ENCODE measurements at places on chromosomes 4 and X.

- no peak for DNase-seq
Observed at GRCh38 chr4:110514889-110515479, 39.0 kb downstream of the ENPEP start.

- DNase-seq = no peak
Observed at GRCh38 chr4:183392377-183392776, 52.1 kb upstream of the CDKN2AIP start.

GRCh38 chr4:184950117-184950830 is 68.0 kb upstream of the HELT start:
- DNase-seq = no peak

- no peak for DNase-seq
Observed at GRCh38 chrX:9019151-9019550, 14.8 kb downstream of the FAM9B start.

DNA sequence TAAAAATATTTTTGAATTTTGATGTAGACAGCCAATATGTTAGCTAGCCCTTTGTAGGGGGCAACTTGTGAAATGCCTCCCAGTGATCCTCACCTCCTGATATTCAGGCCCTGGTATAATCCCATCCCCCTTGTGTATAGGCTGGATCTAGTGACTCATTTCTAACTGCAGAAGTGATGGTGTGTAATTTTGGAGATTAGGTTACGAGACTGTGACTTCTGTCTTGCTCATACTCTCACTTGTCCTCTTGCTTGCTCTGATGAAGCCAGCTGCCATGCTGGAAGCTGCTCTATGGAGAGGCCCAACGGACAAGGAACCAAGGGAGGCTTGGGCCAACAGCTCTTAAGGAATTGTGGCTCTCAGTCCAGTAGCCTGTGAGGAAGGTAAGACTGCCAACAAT is 61.7 kb downstream of the GPR82 start:
- no peak for DNase-seq

DNA sequence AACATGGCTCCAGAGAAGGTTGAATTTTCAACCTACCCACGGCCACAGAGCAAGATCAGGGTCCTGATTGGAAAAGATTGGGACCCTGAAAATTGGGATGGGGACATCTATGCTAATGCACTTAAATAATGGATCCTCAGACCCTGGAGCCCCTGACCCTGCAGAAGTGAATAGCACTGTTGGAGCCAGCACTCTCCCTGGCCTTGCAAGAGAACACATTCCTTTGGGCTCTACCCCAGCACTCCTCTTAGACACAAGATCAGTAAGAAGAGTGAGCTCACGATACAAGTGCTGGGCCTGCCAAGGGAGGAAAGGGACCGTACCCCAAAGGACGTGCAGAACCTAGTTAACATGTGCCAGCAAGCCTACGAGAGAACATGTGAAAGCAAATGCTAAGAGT is 19.9 kb downstream of the CXCL13 start:
- no peak for DNase-seq

DNA sequence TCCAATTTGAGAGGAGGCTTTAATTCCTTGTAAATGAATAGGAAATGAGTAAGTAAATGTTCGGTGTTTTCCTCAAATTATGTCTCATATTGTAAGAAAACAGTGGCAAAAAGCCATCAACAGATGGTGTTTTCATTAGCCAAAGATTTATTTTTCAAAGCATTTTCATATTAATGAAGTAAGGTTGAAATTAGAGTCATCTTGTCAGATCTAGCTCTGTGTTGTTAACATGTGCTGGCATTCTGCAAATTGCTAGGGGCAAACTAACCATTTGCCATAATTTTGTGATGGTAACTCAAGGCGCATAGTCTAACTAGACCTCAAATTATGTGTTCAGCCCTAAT is 24.7 kb downstream of the MID2 start:
- DNase-seq = no peak

DNA sequence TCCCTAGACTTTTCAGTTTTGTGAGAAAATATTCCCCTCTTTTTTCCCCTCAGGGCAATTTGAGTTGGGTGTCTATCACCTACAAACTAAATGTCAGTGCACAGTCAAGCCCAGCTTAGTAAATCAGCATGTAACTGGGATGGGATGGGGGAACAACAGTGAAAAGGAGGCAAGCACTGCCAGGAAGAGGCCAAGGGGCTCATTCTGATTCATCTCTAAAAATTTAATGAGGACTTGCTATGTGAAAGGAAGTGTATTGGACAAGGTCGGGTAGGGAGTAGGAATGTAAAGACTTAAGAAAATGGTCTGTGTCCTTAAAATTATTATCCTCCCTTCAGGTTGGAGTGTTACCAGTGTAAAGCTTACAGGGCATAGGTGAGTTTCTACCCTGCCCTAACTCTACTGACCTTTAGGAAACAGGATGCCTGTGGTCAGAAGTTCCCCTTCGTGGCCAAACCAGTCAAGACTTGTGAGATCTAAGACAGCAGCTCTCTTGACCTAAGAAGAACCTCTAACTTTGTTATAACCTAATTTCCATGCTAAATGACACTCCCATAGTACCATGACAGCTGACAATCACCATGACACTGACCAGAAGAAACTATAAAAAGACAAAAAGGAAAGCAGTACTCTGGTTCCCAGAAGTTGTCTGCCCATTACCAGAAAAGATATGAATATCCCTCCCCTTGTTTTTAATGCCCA is 194.4 kb upstream of the LDB2 start:
- no peak for DNase-seq

DNA sequence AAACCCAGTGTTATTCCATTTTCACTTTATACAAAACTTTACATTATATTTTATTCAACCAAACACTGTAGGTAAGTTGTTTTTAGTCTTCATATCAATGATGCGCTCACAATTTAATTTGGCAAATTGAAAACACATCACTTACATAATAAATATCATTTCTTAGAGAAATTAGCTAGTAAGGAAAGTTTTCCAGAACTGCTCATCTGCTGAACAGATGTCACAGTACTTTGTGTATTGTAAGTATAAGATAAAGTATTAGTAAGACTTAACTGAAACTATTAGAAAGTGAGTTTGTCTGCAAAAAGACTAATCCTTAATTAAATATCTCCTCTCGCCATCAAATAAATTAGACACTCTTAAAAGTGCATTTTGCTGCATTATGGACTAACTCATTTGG is 108.7 kb upstream of the PACRGL start:
- no peak for DNase-seq

DNA sequence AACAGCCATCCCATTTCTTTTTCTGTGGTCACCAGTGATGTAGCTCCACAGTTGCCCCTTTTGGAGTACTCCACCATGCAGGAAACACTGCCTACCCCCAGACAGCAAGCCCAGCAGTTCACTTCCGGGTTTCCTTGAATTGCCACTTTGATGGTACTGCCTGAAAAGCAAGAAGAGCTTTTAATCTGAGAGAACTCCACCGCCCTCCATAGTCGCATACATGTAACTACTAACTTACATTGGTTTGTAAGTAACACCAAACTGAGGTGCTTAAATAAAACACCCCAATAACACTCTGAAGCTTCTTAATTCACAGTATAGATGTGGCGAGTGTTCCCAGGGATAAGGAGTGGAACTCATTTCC is 53.6 kb upstream of the HPSE start:
- DNase-seq = no peak

GRCh38 chrX:153645151-153645550 is 1.9 kb upstream of the DUSP9 start:
- no peak for DNase-seq

DNA sequence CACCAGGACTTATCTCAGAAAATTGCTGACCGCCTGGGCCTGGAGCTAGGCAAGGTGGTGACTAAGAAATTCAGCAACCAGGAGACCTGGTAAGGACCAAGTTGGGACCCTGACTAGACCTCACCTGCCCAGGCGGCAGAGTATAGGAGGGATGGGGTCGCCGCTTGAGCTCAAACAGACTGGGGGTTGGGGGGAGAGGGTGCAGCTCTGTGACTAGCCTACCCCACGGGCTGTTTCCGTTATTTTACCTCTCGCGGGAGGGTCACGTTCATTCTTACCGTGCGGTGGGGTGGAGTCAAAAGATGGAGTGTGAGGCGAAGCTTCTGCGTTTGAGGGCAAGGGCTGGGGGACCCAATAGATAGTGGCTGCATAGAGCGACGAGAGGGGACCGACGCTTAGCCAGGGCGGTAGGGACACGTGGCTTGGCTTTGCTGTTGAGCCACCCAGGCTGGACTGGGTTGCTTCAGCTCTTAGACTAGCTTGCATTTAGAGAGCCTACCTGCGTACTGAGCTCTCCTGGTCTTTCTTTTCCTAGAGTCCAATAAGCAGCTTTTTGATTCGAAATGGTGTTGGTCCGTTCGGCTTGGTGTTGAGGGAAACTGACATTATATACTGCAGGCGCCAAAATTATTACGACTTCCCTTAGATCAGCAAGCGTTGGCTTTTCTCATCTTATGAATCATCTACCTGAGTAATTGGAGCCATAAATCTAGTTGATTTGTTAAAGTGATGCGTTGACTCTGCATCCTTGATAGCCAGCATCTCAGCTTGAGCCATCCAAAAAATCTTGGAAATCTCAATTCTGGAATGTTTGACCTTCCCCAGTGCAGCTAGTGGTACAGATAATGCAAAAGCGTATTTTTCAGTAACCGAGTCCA is 591 bp downstream of the PRPS1 start:
- DNase-seq = no peak

DNA sequence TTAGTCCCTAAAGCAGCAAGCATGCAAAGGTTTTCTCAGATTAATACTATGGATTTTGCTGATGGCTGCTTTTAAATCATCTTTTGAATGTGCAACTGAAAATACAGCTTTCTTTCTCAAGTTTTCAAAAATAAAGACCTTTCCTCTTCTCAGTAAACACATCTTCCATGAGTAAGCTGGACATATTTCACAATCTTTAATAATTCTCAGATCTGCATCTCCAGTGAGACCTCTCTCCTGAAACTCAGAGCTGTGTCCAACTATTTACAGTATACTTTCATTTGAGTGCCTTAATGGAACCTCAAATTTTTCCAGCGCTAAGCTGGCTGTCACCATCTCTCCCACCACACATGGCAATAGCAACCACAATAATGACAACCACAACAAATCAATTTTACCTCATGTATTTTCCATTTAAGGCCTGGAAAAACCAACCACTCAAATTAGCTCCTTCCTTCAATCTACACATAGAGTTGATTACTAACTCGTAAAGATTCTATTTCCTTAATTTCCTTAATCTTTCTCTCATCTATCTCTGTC is 192.4 kb upstream of the RPL34 start:
- no peak for DNase-seq

DNA sequence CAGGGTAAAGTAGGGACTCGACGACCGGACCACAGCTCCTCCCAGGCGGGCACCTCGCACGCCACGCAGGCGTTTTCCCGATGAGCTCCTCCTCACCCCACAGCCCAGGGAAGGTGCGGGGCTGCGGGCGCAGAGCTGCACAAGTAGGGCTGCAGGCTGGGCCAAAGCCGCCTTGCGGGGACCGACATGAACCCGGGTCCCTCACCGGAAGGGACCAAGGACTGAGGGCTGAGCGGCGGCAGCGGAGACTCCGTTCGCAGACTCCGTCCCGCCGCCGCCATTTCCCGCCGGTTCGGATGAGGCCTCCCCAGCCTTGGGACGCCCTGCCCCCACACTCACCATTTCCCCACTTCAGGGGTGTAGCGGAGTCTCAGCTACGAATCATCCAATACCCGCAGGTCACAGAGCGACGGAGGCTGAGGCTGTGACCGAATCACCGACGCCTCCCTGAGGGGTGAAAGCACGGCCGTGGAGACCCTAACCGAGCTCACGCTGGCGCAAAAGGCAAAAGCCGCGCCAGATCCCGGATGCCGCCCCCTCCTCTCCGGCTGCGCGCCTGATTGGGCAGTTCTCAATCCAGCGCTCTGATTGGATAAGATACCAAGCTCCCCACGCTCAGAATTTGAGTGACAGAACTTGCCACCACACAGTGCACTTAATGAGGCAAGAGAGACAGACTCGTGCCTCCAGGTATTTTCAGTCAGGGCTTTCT is at the start of gene ZNF732:
TSS of gene ZNF732 (minus strand) at position 506 of the 712 bp plus-strand sequence. CDS start at position 342, 164 bp downstream.
- no peak for DNase-seq

DNA sequence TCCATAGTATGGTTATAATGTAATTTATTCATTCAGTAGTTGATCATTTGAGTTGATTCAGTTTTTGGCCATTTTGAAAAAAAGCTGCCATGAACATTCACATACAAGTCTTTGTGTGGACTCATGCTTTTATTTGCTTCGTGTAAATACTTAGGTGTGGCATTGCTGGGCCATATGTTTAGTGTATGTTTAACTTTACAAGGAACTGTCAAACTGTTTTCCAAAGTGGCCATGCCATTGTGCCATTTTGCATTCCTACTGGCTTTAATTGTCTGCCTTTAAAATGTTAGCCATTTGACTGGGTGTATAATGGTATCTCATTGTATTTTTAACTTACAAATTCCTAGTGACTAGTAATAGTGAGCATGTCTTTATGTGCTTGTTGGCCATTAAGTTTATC is 8.8 kb downstream of the MTM1 start:
- no peak for DNase-seq

DNA sequence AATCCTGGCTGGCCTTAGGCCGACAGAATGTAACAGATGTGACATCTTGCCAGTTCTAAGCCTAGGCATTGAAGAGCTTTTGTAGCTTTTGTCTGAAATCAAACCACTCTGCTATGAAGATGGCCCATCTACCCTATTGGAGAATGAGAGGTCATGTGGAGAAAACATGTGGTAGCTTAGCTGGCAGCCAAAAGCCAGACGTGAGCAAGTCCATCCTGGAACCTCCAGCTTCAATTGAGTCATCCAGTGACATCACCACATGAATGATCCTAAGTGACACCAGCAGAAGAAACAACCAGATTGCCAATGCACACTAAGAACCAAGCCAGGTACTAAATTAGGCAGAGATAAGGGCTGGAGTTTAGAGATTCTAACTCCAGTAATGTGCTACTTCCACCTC is 154.8 kb upstream of the ZFP42 start:
- no peak for DNase-seq

- DNase-seq = no peak
Observed at GRCh38 chr4:99966692-99967091, 16.6 kb upstream of the H2AZ1 start.

DNA sequence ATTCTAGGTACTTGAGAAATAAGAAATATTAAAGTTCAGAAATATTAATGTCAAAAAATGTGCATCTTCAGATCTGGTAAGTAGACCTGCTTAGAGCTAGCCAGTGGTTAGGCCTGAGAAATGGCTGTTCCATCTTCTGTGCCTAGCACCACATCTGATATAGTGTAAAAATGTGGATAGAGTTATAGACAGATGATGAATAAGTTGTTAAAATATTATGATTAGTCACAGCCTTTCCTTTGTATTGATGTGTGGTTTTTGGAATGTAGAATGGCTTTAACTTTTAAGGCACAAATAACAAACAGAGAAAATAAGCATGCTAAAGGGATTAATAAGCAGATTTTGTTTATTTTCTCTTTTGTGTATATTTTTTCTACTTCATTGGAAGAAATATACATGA is 133.5 kb upstream of the NUDT6 start:
- DNase-seq = no peak

GRCh38 chr4:113935190-113935589 is 44.3 kb downstream of the ARSJ start:
- DNase-seq = no peak

DNA sequence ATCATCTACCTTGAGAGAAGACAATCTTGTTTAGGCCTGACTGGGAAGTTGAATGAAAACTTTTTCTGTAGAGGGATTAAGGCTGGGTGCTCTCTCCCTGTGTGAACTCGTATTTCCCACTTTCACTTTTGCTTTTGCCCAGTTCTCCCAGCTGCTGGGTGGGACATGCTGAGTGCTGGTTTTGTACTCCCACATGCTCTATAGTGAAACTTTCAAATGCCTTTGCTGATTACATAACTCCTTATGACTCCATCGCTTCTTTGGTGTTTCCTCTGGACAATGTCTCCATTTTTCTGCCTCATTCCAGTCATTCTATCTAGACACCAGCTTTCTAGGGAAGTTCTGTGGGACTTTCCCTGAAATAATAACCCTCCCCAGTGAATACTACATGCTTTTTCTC is 100.5 kb downstream of the CLNK start:
- no peak for DNase-seq
